ENCODE measurements at places on chromosomes 1 and 21.

GRCh38 chr1:67792741-67793458 is 40.4 kb downstream of the GNG12 start:
- no peak for DNase-seq

- DNase-seq: no peak
These were observed 6.2 kb upstream of the FAM76A start for GRCh38 chr1:27719286-27720251.

DNA sequence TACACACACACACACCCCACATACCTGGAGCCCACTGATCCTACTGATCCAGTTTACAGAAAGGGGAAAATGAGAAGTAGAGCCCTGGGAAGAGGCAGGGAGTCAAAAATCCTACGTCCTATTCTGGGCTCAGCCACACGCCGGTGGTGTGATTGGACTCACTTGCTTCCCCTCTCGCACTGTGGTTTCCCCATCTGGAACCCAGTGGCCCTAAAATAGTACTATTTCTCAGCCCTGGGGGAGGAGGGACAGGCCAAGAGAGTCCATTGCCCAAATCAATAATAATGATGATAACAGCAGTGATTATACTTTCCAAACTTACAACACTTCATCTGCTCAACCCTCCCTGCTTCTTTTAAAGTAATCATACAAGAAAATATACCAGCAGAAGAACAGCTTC is 2.9 kb upstream of the PIGR start:
- no peak for DNase-seq

GRCh38 chr1:22284906-22285548 is 142.1 kb upstream of the WNT4 start:
- DNase-seq: no peak

Data from amygdala (tissue), 56 donors.